Activated CD8-positive, alpha-beta T cell treated with anti-CD3 and anti-CD28 coated beads for 36 hours (primary cell): ENCODE measurements at places on chromosomes 2 and 18.

DNA sequence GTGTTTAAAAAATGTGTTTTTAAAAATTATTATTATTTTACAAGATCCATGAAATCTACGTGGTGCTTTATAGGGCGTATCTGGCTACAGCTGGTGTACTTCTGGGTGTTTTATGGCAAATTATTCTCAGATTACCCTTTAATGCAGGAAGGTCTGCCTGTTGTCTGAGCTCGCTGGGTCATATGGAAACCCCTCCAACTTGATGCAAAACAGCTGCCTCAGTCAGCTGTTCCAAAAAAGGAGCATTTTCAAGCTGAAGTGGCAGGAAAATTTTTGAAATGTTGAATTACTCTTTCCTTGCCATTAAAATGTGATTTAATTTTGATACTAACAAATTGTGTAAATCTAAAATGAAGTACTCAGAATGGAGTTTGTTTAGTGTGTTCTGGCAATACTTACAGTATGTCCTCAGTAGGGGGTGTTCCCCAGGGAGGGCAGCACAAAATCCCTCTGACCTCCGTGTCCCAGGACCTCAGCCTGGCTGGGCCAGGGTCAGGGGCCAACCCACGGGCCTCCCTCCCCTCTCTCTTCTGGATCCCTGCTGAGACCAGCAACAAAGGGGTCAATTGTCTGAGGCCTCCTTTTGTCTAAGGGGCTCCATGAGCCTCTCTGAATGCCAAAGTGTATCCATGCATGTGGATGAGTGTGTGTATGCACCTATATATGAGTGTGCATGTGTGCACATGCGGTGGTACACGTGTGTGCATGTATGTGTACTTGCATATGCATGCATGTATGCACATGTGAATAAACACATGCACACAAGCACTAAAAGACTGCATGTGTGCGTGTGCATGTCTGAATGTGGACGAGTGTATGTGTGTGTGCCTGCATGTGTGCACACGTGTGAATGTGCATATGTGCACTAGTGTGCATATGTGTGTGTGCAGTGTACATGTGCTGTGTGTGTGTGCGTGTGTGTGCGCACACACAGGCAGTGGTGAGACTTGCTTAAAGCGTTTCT lies 105.4 kb downstream of the ACOXL start:
- no peak for DNase-seq

DNA sequence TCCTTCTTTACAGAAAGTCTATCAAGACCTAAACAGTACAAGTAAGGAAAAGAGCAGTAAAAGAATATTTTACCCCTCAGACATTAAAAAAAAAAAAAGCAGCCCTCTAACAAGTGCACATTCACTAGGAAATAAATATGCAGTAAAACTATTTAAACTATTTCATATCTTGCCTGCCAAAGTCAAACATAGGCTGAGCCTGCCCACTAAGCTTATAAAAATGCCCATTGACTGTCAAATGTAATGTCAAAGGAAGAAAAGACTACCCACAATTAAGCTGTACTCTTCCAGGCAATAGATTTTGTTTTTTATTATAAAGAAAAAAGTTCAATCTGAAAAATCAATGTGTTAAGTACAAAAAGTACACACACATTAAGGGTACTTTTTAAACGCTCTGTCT lies 11.8 kb downstream of the ALS2 start:
- DNase-seq: no peak

GRCh38 chr18:78719821-78720220 lies 259.8 kb upstream of the SALL3 start:
- no peak for DNase-seq

- no peak for DNase-seq
These were observed 139.5 kb downstream of the PTH2R start for GRCh38 chr2:208546107-208546506.

GRCh38 chr18:11496526-11497172 lies 112.7 kb upstream of the SLC35G4 start:
- DNase-seq: no peak

DNA sequence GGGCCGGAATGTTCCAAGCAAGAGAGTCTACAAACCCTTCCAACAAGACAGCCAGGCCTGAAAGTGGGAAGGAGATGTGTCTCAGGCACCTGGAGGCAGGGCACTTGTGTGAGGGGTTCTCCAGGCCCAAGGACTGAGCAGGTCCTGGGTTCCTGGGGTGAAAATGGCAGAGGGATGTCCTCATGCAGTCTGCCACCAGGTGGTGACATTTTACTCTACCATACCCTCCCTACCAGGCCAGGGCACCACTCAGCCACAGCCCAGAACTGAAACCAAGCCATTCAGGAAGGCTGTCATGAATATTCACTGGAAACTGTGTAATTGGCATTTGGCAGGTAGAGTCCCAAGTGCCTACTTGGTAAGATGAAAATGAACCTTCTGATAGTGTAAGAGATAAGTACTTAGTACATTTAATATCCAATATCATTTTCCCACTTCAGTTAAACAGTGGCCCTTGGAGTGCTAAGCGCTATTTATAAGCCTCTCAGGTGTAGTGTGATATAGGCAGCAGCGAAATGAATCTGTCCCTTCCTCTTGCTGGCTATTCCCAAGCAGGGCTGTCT lies 185.1 kb downstream of the MYO5B start:
- peak; percentile 63 for DNase-seq

- DNase-seq: no peak
These were observed 188.1 kb downstream of the CAMKMT start for GRCh38 chr2:44549856-44550255.

DNA sequence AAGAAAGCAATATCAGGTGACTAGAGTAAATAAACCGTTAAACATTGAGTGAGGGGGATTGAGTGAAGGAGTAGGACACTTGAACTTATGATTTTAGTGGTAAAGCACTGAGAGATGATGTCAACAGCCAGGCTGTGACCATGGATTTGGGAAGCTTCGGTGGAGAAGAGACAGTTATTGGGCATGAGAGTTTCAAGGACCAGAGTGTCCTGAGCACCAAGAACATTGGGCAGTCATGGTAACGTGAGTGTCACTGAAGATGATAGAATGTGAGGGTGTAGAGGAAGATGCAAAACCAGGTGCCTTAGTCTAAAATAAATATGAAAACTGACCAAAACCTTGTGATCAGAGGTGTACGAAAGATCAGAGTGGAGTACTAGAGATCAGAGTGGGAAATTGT lies 248.1 kb downstream of the ASXL3 start:
- no peak for DNase-seq

GRCh38 chr2:69565431-69565839 lies 78.1 kb downstream of the AAK1 start:
- DNase-seq: peak; percentile 84

GRCh38 chr2:101736861-101737291 lies 39.4 kb downstream of the MAP4K4 start:
- peak; percentile 72 for DNase-seq

DNA sequence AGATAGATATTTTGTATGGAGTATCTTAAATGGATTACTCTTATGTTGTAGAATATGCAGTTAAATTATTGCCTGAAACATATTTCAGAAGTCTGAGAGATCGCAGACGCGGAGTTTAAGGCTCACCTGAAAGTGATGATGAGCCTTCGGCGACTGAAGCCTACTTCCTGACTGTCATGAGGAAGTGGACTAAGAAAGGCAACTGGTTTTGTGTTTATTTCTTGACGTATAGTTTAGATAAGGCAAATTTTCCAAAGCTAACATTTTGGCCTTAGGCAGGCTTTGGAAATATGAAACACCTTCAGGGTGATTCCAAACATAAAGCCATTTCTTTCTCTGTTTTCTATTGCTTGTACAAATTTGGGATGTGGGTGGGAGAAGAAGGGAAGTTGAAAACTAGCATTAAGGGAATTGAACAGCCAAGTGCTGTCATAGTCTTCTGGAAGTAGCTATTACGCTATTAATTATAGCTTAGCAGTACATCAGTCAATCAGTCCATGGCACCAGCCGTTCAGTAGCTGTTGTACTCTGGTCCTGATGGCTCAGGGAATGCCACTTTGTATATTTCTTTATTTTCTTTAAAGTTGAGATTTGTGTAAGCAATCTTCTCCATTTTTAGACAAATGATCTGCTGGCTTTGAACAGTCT lies 1.5 kb downstream of the GRHL1 start:
- DNase-seq: no peak

GRCh38 chr2:76268484-76268883 lies 557.8 kb upstream of the GCFC2 start:
- DNase-seq: no peak

DNA sequence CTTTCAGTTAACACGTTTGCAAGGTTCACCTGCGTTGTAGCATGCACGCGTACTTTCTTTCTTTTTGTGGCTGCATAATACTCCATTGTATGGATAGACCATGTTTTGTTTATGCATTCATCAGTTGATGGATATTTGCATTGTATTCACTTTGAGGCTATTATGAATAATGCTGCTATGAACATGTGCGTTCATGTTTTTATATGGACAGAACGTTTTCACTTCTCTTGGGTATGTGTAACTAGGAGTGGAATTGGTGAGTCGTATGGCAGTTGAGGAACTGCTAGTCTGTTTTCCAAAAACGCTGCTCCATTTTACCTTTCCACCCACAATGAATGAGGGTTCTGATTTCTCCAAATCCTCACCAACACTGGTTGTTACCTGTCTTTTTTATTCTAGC lies 244.3 kb downstream of the GLI2 start:
- no peak for DNase-seq

GRCh38 chr18:67451960-67452359 lies 64.6 kb downstream of the DSEL start:
- no peak for DNase-seq

DNA sequence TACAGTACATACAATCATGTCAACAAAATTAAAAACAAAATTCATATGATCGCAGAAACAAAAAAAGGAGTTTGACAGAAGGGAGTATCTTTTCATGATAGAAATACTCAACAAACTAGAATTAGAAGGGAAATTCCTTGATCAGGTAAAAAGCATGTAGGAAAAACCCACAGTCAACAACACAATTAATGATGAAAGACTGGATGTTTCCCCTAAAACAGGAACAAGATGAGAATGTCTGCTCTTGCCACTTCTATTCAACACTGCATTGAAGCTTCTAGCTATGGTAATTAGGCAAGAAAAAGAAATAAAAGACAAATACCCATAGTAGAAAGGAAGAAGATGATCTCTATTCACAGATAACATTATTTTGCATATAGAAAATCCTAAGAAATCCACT lies 87.1 kb downstream of the SRBD1 start:
- no peak for DNase-seq

DNA sequence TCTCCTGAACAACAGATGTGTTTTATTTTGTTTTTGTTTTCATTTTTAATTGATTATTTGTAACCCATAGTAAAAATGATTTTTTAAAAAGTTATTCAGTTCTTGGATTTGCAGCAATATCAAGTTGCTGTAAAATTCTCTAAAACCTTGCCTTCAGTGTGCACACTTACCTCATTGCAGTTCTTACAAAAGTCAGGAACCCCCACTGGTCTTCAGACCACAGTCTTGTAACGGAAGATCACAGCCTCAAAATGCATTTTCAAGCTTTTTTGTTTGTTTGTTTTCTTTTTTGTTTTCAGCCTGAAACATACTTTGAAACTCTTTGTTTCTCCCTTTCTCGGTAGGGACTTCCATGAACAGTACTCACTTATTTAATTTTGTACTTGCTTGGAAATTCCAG lies 1012.8 kb upstream of the GYPC start:
- DNase-seq: no peak

DNA sequence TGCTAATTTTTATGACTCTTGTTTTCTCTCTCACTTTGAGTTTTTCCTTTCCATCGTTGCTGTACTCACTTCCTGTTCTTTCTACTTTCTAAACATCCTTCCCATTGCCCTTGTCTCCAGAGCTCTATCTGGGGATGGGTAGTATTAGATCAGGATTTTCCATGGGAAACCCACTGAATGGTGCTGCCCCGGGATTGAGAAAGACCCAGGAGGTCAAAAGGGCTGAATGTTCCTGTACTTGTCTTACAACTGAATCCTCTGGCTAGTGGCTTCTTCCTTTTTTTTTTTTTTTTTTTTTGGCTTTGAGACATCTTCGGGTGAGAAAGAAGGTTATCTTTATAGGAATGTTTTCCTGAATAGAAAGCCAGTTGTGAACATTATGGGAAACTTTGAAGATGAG lies 364.8 kb upstream of the SLC14A2 start:
- no peak for DNase-seq

DNA sequence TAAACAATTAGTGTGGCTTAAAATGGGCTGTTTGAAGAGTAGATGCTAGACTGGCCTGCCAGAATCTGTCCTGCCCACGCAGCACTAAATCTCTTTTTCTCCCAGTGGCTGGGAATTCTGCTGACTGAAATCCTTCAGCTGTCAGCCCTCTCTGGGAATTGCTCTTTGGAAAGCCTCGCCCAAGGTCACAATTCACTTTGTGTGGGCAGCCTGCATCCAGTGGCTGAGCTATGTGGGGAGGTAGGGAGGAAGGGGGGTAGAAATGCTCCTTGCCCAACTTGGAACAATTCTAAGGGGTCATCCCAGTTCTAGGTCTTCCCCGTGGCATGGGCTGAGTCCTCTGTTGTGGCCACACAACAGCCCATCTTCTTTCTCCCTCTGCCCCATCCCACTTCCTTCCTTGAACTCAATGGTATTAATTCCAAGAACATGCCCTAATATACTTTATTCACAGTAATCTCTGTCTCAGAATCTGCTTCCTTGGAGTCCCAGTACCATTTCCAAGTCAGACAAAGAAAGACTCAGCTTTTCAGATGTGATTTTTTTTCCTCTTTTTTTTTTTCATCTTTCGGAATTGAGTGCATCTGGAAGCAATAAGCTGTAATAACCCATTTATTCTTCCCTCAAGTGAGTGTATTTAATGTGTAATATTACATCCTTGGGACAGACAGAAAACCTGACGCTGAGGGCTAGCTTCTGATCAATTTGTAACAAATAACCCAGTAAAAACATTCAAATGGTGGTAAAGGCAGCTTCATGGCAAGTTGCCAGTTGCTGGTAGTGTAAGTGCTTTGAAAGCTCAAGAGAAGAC lies 189.4 kb downstream of the GPD2 start:
- no peak for DNase-seq

GRCh38 chr2:54528311-54528955 lies 72.3 kb downstream of the SPTBN1 start:
- DNase-seq: no peak

DNA sequence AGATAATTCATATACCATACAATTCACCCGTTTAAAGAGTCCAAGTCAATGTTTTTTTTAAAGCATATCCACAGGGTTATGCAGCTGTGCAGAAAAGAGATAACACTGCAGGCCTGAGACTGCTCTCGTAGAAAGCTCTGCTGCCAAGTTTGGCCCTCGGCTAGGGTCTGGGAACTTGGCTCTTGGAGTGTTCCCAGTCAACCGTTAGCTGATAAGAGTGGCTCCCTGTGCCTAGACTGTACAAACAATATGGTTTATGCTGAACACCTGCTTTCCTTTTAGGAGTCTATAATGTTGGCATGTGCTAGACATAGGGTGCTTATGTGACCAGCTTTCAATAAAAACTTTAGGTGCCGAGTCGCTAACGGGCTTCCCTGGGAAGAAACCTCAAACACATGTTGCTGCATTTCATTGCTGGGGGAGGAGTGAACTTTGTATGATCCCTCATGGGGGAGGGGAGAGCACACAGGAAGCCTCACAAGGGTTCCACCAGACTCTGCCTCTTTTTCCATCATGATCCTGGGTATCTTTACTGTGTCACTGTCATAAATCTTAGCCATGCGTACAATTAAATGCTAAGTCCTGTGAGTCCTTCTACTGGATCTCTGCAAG lies 34.7 kb downstream of the RFX8 start:
- DNase-seq: no peak

GRCh38 chr2:173898996-173899395 lies 66.2 kb downstream of the SP3 start:
- DNase-seq: peak; percentile 23

GRCh38 chr2:45922577-45922988 lies 271.1 kb downstream of the PRKCE start:
- DNase-seq: no peak

- DNase-seq: no peak
These were observed 74.9 kb upstream of the APCDD1 start for GRCh38 chr18:10379522-10379921.
